NCI-H187 (cell line): ENCODE measurements at places on chromosomes 13 and 19.

DNA sequence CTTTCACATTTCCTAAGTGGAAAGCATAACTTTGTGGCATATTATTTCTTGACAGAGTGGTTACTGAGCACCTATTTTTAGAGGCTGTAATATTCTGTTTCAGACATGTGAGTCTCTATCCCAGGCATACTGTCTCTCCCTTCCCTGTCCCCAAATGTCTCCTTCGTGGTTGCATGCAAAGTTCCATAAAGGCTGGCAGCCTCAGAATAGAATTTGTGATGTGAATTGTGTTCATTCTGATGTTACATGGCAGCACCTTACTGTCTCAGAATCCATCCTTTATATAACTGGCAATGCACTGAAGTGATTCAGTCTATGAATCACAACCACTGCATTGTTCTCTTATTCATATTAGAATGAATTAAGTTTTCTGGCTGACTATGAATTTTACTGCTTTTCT is 89.0 kb upstream of the SLC7A1 start:
- no peak for DNase-seq

DNA sequence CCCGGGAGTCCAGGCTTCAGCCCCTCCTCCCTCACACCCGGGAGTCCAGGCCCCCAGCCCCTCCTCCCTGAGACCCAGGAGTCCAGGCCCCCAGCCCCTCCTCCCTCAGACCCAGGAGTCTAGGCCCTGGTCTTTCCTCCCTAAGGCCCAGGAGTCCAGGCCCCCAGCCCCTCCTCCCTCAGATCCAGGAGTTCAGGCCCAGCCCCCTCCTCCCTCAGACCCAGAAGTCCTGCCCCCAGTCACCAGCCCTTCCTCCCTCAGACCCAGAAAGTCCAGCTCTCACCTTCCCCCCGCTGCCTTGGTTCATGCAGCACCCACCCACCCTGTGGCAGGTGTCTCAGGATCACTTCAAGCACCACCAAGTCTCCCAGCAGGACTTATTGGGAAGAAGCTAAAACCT is 14.1 kb downstream of the CYTH2 start:
- DNase-seq: no peak

GRCh38 chr19:23394511-23394910 is 760 bp downstream of the ZNF91 start:
- no peak for DNase-seq

GRCh38 chr13:108980237-108980636 is 350.8 kb downstream of the MYO16 start:
- DNase-seq: no peak

- DNase-seq: peak; percentile 5
Measured at GRCh38 chr19:16417660-16418596, 53.8 kb downstream of the EPS15L1 start.
